ENCODE measurements at places on chromosomes 1 and 21. TPM values are rescaled to one million over a fixed set of nuclear protein-coding genes. Genes with fewer than 3 reads are reported as not detected.

INKA2 gene
- 1.9 TPM for total RNA-seq

ASCL5 gene
- total RNA-seq: not detected

FAM72D gene
- 6.3 TPM for total RNA-seq

ADCY10 gene
- 0.17 TPM for total RNA-seq

ARHGEF10L gene
- total RNA-seq: 7.5 TPM

NBPF12 gene
- total RNA-seq: 5.1 TPM

VWA5B1 gene
- not detected for total RNA-seq

OXCT2 gene
- 0.60 TPM for total RNA-seq

S100A9 gene
- 0.38 TPM for total RNA-seq

DSCAM gene
- total RNA-seq: not detected

GFI1 gene
- total RNA-seq: 0.23 TPM

TNFRSF4 gene
- total RNA-seq: not detected

UMODL1 gene
- total RNA-seq: not detected

LAMB3 gene
- total RNA-seq: 20.2 TPM

HPCAL4 gene
- 0.28 TPM for total RNA-seq

SLC1A7 gene
- total RNA-seq: not detected

USH2A gene
- not detected for total RNA-seq

GPR37L1 gene
- 0.14 TPM for total RNA-seq

FLG2 gene
- total RNA-seq: not detected

SLAMF1 gene
- not detected for total RNA-seq

SYT14 gene
- 0.10 TPM for total RNA-seq

FHAD1 gene
- 0.35 TPM for total RNA-seq

WNT3A gene
- total RNA-seq: not detected

NBPF1 gene
- total RNA-seq: 19.3 TPM

AKIRIN1 gene
- total RNA-seq: 46.1 TPM

B3GALT5 gene
- 0.23 TPM for total RNA-seq

MIA3 gene
- 22.6 TPM for total RNA-seq

RAB7B gene
- 1.4 TPM for total RNA-seq

RCSD1 gene
- total RNA-seq: 0.13 TPM

HEYL gene
- total RNA-seq: 2.8 TPM

TSTD1 gene
- not detected for total RNA-seq

KRTAP13-2 gene
- not detected for total RNA-seq

MYOC gene
- total RNA-seq: not detected

C1orf141 gene
- total RNA-seq: not detected

BEND5 gene
- total RNA-seq: not detected

ZBED6 gene
- 3.3 TPM for total RNA-seq

PRRX1 gene
- total RNA-seq: not detected

NUDT4B gene
- 0.37 TPM for total RNA-seq

All from A549 treated with RU486 at 1 μM for 4 hours (cell line).